Activated CD4-positive, alpha-beta T cell treated with anti-CD3 and anti-CD28 coated beads for 36 hours (primary cell): ENCODE measurements at places on chromosomes 16 and 17. TPM values are rescaled to one million over a fixed set of nuclear protein-coding genes. Genes with fewer than 3 reads are reported as not detected.

- no peak for DNase-seq
Measured at GRCh38 chr16:17835118-17835876, 364.5 kb upstream of the XYLT1 start.

ACSM3 gene
- total RNA-seq, result 21.8 TPM

FSCN2 gene
- total RNA-seq, result 0.58 TPM

DNA sequence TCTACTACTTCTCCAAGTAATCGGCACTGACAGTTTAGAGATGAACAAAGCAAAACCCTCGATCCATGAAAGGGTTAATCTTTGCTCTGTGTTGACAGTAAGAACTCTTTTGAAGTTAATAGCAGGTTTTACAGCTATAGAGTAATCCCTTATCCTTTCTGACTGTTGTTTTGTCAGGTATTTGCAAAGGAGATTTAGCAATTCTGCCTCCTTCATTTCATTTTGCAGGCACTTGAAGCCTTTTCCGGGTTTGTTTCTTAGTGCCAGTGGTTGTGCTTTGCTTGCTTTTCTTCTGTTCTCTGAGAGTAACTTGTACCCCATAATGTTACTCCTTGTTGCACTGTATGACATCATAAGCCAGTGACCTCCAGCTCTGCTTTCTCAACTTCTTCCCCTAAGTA lies 64.5 kb downstream of the TANGO6 start:
- no peak for DNase-seq

DNA sequence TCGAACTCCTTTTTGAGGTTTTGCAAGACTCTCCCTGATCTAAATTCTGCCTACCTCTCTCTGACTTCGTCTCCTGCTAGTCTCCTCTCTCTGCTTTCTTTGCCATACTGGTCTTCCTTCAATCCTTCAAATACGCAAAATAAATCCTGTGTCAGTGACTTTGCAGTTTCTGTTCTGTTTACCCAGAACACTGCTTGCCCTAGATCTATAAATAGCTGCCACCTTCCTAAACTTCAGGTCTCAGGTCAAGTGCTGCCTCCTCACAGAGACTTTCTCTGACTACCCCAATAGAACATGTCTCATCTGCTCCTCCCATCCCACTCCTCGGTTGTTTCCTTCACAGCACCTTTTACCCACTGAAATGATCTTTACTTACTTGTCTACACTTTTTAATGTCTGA lies 78.9 kb downstream of the TRIM37 start:
- no peak for DNase-seq

OTOP2 gene
- total RNA-seq, result not detected

DNA sequence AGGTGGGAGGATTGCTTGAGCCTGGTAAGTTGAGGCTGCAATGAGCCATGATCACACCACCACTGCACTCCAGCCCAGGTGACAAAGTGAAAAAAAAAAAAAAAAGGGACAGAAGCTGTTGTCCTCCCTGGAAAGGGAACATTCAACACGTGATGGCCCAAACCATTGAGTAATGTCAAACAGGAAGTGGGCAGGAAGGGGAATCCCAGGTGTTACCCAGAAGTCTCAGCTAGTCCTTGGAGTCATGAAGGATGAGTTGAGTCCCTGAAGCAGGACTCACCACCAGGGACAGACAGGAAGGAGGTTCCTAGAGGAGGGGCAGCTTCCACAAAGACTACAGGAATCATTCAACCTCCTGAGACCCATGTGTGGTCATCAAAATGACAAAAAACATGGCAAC lies 19.8 kb upstream of the CMIP start:
- DNase-seq, result peak; percentile 63

DNA sequence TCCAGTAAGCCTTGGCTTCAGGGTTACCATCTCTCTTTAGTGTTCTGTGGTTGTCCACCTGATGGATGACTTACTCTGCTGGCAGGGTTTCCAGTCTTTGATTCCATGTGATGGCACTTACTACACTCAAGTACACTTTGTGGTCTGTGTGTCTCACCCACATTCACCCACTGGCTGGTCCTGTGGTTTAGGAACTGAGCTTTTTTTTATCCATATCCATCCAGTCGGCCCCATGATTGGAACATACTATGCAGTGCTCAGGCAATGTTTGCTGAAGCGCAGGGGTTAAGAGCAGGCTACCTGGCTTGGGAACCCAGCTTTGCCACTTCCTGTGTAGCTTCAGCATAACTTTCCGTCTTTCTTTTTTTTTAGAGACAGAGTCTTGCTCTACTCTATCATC lies 2.8 kb upstream of the FUS start:
- peak; percentile 77 for DNase-seq

GRCh38 chr16:56268799-56269198 lies 77.5 kb downstream of the GNAO1 start:
- no peak for DNase-seq

WFIKKN1 gene
- 0.74 TPM for total RNA-seq

SLC38A8 gene
- not detected for total RNA-seq

KRTAP4-2 gene
- total RNA-seq, result not detected

DNA sequence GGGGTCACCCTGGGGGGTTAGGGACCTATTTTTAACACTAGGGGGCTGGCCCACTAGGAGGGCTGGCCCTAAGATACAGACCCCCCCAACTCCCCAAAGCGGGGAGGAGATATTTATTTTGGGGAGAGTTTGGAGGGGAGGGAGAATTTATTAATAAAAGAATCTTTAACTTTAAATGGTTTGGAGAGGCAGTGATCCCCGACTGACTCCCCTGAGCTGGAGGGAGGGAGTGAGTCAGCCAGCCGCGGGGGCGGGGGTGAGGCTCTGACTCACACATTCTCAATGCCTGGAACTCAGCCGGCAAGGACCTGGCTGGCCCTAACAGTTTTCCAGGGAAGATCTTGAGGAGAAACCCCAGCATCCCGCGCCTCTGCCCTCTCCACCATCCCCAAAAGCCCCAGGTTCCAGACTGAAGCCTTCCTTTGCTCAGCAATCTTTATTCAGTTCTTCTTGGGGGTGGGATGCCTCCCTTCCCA lies 1.5 kb downstream of the HCFC1R1 start:
- peak; percentile 97 for DNase-seq

DNA sequence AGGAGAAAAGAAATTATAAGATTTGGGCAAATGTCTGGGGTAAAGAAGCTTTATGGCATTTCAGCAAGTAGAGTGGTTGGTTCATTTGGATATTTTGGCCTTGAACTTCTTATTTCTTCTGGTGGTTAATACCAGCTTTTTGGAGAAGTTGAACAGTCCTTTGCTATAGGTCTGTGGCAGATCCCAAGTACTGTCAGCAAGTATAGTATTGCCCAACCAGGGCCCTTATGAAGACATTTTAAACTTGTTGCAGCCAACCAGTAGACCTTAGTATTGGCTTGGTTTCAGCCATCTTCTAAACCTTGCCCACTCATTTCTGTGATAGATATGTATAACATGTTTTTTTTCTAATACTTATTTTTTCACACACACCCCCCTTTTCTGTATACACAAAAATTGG lies 2.2 kb downstream of the SP2 start:
- DNase-seq, result no peak

DNA sequence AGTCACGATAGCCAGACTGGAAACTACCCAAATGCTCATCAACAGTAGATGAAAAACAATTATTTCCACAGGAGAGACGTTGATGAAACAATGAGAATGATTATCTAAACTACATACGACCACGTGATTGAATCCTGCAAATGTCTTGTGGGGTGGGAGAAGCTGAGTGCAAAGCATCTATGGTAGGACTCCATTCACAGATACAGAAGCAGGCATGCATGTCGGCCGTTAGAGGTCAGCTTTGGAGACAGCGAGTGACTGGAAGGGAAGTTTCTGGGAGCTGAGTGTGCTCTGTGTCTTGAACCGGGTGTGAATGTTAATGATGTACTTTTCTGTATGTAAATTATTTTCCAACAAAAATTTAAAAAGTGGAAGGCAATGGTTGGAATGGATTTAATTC lies 71.5 kb upstream of the DNAJA2 start:
- no peak for DNase-seq

- DNase-seq, result no peak
Measured at GRCh38 chr17:15268461-15268860, 3.3 kb upstream of the PMP22 start.

GRCh38 chr17:81513753-81514488 lies 1.3 kb upstream of the ACTG1 start:
- DNase-seq, result peak; percentile 73

DNA sequence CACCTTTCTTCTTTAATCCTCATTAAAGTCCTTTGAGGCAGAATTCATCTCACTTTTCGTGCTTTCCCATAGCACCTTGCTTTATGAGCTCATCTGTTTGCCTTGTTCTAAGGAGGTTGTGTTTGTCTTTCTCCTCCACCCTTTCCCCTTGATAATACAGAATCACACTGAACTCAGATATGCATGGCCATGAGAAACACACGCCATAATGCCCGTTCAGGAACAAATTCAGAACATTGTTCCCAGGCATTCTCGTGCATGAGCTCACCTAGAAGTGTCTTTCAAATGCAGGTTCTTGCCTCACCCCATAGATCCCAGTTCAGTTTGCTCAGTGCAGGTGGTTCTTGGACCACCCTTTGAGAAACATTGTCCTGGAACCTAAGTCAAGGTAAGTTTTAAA lies 71.1 kb downstream of the TMEM114 start:
- no peak for DNase-seq

DNA sequence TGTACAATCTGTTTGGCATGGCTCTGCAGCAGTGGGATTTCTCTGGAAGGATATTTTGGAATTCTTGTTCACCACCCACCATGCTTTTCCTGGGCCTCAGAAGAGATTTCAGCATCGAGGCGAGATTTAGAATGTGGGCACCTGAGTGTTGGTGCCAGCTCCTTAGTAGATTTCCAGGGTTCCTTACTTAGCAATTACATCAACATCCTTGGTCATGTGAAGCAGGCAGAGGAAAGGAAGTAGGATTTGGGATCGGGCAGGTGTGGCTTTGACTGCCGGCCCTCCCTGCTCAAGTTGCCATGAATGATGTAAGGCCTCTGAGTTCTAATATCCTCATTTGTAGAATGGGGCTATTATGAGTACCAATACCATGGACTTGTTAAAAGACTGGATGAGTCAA lies 13.1 kb upstream of the RBFOX1 start:
- no peak for DNase-seq

HIRIP3 gene
- total RNA-seq, result 36.8 TPM

GRCh38 chr17:74761931-74762330 lies 13.5 kb downstream of the NHERF1 start:
- DNase-seq, result no peak

- DNase-seq, result no peak
Measured at GRCh38 chr17:66469088-66469442, 166.7 kb downstream of the PRKCA start.

FOXF1 gene
- total RNA-seq, result not detected

- DNase-seq, result no peak
Measured at GRCh38 chr16:18933501-18933900, 7.3 kb upstream of the SMG1 start.

- DNase-seq, result no peak
Measured at GRCh38 chr17:17502741-17503565, 6.8 kb upstream of the RASD1 start.

GCGR gene
- total RNA-seq, result not detected

- DNase-seq, result peak; percentile 30
Measured at GRCh38 chr17:32136856-32137255, 5.4 kb upstream of the RHOT1 start.

GRCh38 chr17:40952661-40953060 lies 14.1 kb downstream of the KRT39 start:
- DNase-seq, result no peak

GRCh38 chr17:37674511-37674910 lies 31.3 kb upstream of the DDX52 start:
- no peak for DNase-seq

CYB5D1 gene
- total RNA-seq, result 12.6 TPM

KRT40 gene
- total RNA-seq, result not detected

GRCh38 chr17:30378241-30378824 lies 394 bp upstream of the CPD start:
- DNase-seq, result peak; percentile 81

DNAI2 gene
- 0.49 TPM for total RNA-seq

KCNJ2 gene
- total RNA-seq, result not detected

TBX2 gene
- total RNA-seq, result not detected

DNA sequence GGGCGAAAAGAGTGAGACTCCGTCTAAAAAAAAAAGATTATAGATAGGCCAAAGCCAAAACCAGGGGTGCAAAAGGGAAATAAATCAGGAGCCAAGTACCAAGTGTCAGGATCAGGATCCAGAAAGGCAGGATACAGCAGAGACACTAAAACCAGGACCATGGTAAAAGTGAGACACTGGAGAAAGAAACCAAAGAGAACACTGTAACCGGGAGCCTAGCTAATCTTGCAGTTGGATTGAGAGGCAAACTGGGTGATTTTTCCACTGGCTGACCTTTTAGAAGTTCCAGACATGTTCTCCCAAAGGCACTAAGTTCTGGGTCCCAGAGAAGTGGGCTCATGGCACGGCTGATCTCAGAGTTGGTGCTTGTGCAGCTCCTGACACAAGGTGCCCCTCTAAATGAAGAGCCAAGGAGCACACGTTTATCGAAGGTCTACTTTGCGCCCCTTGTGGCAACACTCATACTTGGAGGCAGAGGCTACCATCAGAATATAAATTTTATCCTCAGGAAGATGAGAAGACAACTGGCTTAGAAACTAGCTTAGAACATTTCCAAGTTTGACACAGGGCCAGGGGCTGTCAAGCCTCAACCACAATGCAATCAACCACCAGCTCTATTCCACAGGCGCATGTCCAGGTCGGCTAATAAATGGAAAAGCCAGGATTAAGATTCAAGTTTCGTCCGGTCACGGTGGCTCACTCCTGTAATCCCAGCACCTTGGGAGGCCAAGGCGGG lies 27.5 kb upstream of the HELZ start:
- no peak for DNase-seq

- no peak for DNase-seq
Measured at GRCh38 chr16:31002250-31002700, 8.2 kb downstream of the STX1B start.

DNA sequence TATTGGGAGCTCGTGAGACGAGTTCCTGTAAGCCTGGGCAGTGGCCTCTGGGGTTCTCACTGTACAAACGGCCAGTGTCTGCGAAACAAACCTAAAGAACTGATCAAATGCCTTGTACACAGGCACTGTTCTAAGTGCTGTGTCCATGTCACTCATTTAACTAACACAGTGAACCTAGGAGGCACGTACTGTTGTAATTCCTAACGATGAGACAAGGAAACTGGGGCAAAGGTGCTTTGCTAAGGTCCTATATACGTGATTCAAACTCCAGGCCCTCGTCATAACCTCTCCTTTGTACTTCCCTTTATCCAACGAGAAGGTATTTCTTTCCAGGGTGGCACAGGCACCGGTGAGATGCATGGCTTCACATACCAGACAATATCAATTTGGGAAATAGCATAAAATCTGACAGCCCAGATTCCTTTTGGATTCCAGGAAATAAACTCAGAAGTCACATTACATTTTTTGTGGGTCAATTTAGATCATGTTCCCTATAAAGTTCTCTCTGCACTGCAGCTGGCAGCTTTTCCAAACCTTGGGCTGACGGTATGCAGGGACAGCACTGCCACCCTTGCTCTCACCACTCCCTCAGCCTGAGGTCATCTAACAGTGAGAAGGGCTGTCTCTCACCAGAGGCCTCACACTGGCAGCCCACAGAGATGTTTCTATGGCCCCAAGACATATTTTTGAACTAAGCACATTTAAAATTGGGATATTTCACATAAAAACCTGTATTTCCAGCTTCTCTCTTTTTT lies 18.3 kb downstream of the GLYR1 start:
- no peak for DNase-seq
